A549 treated with CORT108297 at 1 μM for 4 hours (cell line): ENCODE measurements at places on chromosomes 11 and 22. TPM values are rescaled to one million over a fixed set of nuclear protein-coding genes. Genes with fewer than 3 reads are reported as not detected.

Gene PACS1
- total RNA-seq = 48.9 to 85.2 TPM (median 76.8 TPM) in 5 replicates

Gene TRIM34
- 2.8 to 4.3 TPM (median 3.7 TPM) in 5 replicates for total RNA-seq

Gene GPR152
- total RNA-seq = 0.07 TPM in 1 of 5 replicates, not detected in the others

Gene P2RX3
- 0.05 to 0.24 TPM (median 0.16 TPM) in 5 replicates for total RNA-seq

Gene NAALAD2
- total RNA-seq = not detected in 5 replicates

Gene OVOL1
- total RNA-seq = 0.02 to 0.09 TPM (median 0.07 TPM) in 3 of 5 replicates, not detected in the others

Gene F2
- total RNA-seq = 2.0 to 3.2 TPM (median 2.4 TPM) in 5 replicates

Gene PSMA1
- total RNA-seq = 185 to 199 TPM (median 188 TPM) in 5 replicates

Gene SLCO2B1
- total RNA-seq = 2.9 to 5.1 TPM (median 4.2 TPM) in 5 replicates

Gene AQP11
- 2.1 to 2.8 TPM (median 2.6 TPM) in 5 replicates for total RNA-seq

Gene ZNHIT2
- 13.2 to 25.1 TPM (median 24.8 TPM) in 5 replicates for total RNA-seq

Gene ARHGAP8
- total RNA-seq = 1.3 to 2.2 TPM (median 1.8 TPM) in 5 replicates
